ENCODE measurements at places on chromosomes 5 and 9. TPM values are rescaled to one million over a fixed set of nuclear protein-coding genes. Genes with fewer than 3 reads are reported as not detected.

DNA sequence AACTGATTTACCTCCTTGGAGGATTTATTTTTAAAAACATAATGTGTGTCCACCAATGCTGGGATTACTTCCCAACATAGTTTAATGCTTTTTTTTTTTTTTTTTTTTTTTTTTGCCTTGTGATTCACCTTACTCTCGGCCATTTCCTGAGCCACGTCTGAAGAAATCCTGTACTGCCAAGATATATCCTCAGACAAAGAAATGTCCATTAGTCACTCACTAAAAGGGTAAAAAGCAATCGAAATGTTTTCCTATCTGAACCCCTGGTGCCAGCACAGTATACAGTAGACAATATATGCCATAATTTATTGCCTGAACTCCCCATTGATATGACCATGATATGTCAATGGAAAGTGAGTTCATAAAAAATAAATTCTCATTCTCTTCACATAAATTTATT, 344.1 kb downstream of the BNC2 start:
- no peaks in the 10 kb centered on the region for H3K4me1 ChIP-seq
- H3K4me3 ChIP-seq: no peak overlapping the region
- DNase-seq: no peak
- H3K27ac ChIP-seq: no peak overlapping the region
- H3K36me3 ChIP-seq: no peaks in the 10 kb centered on the region

GRCh38 chr5:147203213-147203612, 31.6 kb upstream of the STK32A start:
- H3K4me3 ChIP-seq: no peak overlapping the region
- no peak overlapping the region for H3K27ac ChIP-seq
- no peaks in the 10 kb centered on the region for H3K4me1 ChIP-seq
- peaks cover 13% of the 10 kb centered on the region for H3K27me3 ChIP-seq

Gene NUTM2G
- not detected for total RNA-seq

Gene NOTCH1
- total RNA-seq: 67.3 TPM

DNA sequence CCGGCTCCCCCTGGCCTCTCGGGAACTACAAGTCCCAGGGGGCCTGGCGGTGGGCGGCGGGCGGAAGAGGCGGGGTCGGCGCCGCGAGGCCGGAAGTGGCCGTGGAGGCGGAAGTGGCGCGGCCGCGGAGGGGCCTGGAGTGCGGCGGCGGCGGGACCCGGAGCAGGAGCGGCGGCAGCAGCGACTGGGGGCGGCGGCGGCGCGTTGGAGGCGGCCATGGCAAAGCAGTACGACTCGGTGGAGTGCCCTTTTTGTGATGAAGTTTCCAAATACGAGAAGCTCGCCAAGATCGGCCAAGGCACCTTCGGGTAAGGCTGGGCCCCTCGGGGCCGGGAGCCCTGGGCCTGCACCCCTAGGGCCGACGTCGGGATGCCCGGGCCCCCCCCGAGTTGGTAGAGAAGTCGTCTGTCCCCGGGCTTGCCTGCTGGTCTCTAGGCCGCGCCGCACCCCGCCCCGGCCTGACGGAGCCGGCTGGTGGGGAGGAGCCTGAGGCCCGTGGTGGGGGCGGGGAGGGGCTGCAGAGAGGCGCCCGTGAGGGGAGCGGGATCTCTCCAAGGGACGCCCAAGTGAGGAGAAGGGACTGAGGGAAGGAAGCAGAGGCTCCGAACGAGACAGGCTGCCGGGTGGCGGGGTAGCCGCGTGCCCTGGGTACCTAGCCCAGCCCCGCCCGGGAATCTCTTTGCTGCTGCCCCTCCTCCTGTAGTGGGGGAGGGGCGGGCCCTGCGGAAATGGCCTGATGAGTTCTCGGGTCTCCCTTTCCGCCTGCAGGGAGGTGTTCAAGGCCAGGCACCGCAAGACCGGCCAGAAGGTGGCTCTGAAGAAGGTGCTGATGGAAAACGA, at the start of gene CDK9:
Gene CDK9 (plus strand): TSS at position 102 of the 840 bp plus-strand sequence. CDS start 115 bp downstream, at position 217.
- peak within 1 kb of the TSS; percentile 95 for H3K4me3 ChIP-seq
- peaks cover 74% of the 10 kb centered on the region for H3K4me1 ChIP-seq
- peaks cover 38% of the 10 kb centered on the region for H3K36me3 ChIP-seq
- no peaks in the 10 kb centered on the region for H3K27me3 ChIP-seq

- no peaks in the 10 kb centered on the region for H3K4me1 ChIP-seq
- peaks cover 16% of the 10 kb centered on the region for H3K36me3 ChIP-seq
- no peak overlapping the region for H3K4me3 ChIP-seq
- H3K27me3 ChIP-seq: no peaks in the 10 kb centered on the region
These were observed 94.1 kb upstream of the ITGA2 start for GRCh38 chr5:52895075-52895474.
